Kidney tubule cell (primary cell): ENCODE measurements at places on chromosomes 2 and 18.
A peak's percentile ranks its signal among the peaks of the same experiment; 100 is the strongest.

- DNase-seq = no peak
Measured at GRCh38 chr2:34789169-34789568, 1190.1 kb upstream of the FAM98A start.

GRCh38 chr2:127428057-127428814, 10.0 kb downstream of the PROC start:
- DNase-seq = no peak

- no peak for DNase-seq
Measured at GRCh38 chr2:195763866-195764265, 106.8 kb downstream of the SLC39A10 start.

- DNase-seq = no peak
Measured at GRCh38 chr2:86566158-86566820, 3.0 kb upstream of the CHMP3 start.

GRCh38 chr2:99380376-99381010, 43.3 kb downstream of the EIF5B start:
- peak; percentile 40 for DNase-seq

GRCh38 chr18:10421859-10422258, 32.6 kb upstream of the APCDD1 start:
- no peak for DNase-seq

DNA sequence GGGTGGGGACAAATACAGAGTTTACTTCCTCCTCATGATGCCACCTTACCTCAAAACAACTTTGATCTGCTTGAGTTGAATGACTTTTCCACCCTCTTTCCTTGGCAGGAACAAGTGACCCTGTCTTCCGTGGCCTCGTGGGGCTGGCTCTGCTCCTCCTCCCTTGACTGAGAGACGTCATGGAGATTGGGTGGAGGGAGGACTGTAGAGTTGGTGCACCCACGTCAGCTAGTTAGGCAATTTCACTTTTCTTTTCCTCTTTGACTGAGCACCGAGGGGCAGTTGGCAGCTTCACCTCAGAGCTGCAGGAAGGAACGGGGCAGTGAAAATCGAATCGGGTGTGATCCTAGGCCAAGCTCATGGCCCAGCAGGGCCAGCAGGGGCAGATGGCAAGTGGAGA, at the start of gene SP140:
TSS of gene SP140 (plus strand) at position 251 of the 400 bp plus-strand sequence. CDS start at position 360, 109 bp downstream.
- DNase-seq = no peak

DNA sequence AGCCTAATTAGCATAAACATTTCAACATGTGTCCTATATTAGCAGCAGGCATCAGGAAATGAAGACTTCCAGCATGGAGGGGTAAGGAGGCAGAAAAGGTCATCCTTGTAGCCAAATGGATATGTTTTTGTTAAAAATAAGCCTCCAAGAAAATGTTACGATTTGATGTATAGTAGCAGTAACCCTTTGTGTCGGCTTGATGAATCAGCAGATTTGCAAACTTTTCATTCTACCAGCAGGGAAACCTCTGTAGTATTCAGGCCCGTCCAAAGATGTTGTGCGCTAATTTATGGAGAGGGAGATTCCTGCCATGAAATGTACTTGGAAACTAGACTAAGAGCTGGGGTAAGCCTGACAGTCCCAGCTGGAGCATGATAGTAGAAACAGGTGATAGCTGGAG, 780.8 kb upstream of the KLHL29 start:
- no peak for DNase-seq

DNA sequence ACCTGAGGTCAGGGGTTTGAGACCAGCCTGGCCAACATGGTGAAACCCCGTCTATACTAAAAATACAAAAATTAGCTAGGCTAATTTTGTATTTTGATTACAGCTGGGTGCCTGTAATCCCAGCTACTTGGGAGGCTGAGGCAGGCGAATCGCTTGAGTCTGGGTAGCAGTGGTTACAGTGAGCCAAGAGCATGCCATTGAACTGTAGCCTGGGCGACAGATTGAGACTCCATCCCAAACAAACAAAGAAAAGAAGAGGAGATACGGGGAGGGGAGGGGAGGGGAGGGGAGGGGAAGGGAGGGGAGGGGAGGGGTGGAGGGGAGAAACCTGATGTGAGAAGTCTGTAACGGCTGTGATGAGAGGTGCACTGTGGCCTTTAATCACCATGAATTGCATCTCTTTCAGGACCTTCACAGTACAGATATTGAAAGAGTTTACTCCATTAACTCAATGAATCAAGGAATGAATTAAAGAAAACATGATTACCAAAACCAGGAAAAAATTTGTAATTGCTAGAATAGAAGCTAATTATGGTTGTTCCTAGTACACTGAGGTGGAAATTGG, 135.3 kb downstream of the CALCRL start:
- DNase-seq = no peak

DNA sequence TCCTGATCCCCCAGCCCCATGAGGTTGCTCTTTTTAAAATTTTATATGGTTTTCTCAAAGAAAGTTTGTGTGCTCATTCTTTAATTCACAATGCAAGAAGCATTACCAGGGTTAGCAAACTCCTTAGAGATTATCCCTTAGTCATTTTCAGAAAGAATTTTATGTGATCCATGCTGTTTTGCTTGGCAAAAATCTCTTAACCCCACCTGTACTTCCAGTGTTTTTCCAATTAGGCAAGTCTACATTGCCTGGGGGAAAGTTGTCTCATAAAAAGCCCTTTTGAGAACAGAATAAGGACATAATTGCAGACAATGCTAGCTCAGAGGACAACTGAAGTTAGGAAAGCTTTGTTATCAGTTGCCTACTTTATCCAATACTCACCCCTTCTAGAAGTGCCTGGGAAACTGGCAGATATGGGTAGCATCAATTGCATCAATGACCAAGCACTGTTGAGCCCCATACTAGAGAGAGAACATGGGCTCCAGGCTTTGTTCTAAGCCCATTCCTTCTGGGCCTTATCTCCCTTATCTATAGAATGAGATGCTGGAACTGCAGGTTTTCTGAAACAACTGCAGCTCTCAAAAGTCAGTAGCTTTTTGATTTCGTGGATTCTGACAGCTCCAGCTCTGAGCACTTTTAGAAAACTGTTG, 265.9 kb upstream of the SPHKAP start:
- DNase-seq = no peak
